ENCODE measurements at places on chromosomes 1 and 21.

- no peak for DNase-seq
Measured at GRCh38 chr1:235557495-235557894, 53.2 kb upstream of the B3GALNT2 start.

DNA sequence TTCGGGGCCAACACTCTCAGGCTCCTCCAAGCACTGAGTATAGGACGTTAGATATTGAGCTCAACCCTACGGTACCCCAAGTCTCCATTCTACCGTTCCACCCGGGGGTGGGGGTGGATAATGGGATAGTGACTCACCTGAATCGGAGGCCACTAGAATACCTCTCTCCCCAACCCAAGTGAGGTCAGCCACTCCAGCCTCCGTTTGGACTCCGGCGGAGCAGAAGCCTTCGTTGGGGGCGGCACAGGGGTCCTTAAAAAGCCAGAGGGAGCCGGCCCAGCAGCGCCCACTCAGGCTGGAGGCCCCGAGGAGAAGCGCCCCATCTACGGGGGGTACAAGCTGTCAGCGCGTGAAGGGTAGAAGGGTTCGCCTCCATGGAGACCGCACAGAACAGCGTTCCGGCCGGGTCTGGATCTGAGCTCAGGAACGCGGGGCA is 556 bp downstream of the WDR77 start:
- DNase-seq: no peak

DNA sequence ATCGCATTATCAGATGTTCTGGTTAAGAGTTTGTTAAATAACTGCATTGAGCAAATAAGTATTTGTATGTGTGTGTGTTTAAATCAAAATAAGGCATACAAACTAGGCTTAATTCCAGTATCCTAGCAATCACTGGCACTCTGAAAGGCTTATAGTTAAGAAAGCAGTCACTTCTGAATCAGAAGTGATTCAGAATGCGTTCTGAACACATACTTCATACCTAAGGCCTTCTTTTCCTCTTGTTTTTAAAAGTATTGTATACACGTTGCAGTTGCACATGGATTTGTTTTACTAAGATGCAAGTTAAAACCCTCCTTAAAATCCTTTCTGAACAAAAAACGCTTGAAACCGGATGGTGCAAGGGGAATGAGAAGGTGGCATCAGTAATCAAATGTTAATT is 238.4 kb upstream of the DMRTA2 start:
- no peak for DNase-seq

GRCh38 chr1:14539953-14540563 is 58.4 kb upstream of the KAZN start:
- no peak for DNase-seq

DNA sequence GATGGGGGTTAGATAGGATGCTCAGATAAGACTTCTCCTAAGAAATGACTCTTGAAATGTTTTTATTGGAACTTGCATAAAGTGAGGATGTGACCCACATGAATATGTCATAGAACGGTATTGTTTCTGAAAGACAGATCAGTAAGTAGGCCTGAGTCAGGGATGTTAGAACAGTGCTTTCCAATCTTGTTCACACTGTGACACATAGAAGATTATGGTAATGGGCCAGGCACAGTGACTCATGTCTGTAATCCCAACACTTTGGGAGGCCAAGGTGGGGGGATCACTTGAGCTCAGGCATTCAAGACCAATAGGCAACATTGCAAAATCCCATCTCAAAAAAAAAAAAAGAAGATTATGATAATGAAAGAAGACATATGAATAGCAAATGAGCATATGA is 32.9 kb downstream of the FMO4 start:
- no peak for DNase-seq

DNA sequence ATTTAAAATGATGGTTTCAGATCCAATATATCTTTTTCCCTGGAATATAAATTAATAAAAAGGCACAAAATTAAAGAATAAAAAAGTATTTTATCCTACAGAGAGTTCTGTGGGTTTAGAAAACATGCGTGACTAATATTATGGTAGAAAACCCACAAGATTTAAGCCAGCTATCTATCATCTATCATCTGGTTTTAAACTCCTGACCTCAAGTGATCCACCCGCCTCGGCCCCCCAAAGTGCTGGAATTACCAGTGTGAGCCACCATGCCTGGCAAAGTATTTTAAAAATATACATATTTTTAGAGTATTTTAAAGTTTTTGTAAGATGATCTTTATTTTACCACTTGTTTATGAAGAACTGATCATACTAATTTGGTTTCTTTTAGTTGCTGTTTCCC is 79.5 kb downstream of the NRIP1 start:
- no peak for DNase-seq

DNA sequence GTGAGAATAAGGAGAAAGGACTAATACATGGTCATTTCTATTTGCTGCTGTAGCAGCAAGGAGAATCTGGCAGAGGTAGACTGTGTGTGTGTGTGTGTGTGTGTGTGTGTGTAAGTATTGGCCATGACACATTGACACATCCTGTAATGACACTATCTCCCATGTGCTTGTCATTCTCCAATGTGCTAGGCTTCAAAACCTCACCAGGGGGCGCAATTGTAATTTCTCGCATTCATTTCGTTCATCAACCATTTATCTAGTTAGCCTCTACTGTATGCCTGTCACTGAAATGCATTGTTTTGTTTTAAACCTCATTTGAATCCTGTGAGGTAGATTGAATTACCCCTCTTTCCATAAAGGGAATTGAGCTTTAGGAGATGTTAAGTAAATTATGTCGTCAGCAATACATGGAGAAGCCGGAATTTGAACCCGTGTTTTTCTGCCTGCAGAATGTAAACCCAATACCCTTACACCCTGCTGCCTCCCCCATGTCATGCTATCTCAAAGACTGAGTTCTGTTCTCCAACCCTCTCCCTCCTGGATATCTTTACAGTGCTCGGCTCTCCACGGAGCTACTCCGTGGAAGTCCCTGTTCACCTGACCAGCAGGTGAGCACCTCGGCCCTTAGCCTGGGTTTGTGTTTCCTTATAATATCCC is 100.8 kb downstream of the UCK2 start:
- DNase-seq: peak; percentile 19

GRCh38 chr21:34035619-34036354 is 37.6 kb upstream of the MRPS6 start:
- DNase-seq: no peak

- no peak for DNase-seq
Measured at GRCh38 chr1:47224676-47225399, 7.2 kb downstream of the TAL1 start.

GRCh38 chr1:28983509-28984310 is 69.3 kb downstream of the EPB41 start:
- no peak for DNase-seq

GRCh38 chr1:65512383-65512782 is 91.9 kb downstream of the LEPR start:
- no peak for DNase-seq

DNA sequence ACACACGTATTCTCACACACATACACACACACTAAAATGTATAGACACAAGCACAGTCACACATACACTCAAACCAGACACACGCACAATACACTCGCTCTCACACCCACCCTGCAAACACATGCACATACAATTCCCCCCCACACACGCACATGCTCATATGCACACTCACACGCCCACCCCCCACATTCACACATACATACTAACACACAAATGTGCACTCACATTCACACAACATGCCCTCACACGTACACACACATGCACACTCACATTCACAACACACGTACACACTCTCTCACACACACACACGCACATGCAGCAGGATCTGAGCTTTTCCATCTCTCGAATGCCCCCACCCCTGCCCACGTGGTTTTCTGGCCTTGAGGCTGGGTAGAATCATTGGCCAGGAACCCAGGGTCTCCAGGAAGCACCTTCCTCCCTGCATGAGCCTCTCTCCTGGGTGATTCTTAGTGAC is 589.7 kb downstream of the PTPRU start:
- DNase-seq: no peak

DNA sequence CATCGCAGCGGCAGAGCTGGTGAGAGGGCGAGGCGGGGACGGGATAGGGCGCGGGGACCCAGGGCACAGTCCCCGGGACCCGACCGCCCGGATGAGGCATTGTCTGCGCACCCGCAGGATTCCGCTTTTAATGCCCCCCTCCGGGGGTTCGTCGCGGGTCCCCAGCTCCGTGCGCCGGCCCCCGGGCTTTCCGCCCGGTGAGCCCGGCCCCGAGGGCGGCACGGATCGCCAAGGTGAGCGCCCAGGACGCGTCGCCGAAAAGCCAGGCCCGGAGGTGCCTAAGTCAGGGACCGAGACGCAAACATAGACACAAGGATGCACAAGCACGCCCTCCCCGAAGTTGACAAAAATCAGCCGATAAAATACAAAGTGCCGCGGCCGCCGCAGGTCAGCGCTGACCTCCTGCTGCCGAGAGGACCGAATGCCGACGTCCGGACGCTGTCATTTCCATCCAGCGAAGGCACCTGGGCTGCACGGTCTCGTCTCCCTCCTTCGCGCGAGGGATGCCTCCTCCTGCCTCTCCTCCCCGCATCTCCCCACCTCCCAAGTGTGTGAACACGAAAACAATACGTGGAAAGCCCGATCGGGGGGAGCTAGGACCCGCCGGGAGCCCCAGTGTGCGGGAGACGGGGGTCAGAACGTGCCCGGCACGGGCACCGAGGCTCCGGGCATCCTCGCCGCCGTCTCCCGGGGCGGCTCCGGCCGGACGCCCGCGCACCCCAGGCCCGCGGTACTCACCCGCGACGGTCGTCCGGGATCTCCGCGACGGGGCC is 101.1 kb upstream of the SOD1 start:
- no peak for DNase-seq

DNA sequence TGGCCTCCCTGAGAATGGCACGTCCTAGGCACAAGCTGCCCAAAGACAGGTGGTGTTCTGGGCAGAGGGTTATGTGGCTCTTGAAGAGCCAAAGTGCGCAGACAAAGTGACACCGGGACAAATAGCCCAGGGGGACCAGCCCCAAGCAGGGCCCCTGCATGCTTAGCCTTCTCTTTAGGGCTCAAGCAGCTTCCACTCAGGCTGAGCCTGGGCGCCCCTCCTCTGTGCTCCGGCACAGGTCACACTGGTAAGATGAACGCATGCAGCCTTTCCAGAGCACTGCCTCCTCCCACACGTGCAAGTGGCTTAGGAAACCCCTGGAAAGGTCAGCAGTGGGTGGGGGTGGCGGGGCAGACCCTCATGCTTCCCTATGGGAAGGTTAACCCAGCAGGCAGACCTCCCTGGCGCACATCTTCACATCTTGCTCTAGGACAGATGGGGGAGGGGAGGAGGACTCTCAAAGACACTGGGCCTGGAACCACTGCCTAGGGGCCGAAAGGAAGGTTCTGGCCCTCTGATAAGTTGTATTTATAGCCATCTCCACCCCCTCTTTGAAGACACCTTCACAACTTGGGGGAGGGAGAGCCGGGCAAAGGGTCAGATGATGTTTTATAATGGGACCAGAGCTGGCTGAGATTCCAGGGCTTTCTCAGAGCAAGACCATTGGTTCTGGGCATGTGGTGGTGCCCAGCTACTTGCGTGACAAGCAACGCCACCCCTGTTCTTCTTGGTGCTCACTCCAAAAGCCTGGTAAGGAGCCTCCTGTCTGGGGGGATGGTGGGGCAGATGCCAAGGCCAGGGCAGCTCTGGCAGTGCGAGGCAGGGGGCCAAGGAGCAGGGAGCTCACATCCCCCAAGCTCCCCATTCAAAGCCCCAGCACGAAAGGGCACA is 5.5 kb downstream of the KLHL21 start:
- DNase-seq: no peak

- no peak for DNase-seq
Measured at GRCh38 chr1:193727850-193728249, 541.4 kb upstream of the B3GALT2 start.

DNA sequence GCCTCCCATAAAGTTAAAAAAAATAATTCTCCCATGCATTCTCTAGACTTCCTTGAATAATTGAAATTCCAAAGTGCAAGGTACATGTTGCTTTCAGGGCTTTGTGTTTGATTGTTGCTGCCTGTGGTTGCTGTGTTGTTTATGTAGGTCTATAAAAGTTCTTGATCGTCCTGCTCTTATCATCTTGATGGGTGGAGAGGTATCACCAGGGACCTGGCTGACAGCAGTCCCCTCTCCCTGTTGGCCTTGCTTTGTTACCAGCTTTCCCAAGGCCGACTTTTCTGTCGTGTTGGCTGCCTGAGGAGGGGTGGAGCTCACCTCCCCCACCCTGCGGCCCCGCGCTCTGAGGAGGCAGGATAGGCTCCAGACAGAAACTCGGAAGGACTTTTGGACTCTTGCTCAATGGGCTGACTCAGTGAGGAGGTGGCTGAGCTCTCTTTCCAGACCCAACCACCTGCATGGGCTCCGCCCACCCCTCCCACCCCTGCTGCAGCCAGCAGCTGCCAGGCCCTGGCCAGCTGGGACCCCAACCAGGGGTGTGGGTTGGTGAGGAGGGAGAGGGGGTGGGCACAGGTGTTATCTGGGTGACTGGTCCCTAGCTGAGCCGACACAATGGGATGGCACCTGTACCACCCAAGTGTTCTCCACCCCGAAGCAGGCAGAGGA is 2.0 kb downstream of the INAVA start:
- no peak for DNase-seq

DNA sequence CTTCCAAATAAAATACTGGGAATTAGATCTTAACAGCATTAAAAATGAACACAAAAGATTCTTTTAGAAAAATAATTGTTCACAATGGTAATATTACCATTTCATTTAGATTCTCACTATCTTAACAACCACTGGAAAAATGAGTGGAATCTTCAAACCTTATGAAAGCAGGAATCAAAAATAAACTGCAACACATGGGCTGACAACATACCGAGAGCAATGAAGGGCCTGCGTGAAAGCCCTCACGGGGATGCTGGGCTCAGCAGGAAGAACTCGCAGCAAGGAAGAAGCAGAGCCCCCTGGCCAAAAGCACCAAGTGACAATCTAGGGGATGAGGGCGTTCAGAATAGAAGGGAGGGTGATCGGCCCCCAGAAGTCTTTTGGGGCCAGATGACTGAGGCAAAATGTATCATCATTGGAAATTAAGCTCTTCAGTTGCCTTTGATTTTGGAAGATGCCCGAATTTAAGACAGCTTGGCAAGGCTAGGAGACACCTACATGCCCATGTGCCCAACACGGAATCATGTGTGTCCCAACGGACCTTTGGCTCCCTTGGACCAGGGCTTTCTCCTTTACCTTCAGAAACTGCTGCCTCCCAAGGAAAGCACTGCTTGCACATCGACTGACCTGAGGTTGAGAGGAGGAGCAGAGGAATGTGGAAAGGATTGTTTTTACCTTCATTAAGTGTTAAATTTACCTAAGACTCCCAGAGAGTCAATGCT is 103.9 kb downstream of the TGFBR3 start:
- no peak for DNase-seq

GRCh38 chr1:185681034-185681633 is 53.1 kb upstream of the HMCN1 start:
- peak; percentile 6 for DNase-seq

DNA sequence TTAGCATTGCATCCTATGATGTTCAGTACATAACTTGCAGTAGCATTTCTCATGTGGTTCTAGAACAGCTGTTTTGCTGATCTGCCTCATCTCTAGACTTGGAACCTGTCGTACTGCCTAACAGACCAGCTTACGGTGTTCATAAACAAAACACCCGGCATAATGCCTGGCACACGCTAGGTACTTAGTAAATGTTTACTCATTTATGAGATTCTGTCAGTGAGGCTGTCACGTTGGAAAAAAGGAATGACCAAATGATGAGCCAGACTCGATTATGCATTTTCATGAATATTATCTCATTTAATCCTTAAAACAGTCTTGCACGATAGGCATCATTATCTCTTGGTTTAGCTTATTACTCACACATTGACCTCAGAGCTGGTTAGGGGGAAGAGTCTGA is 46.4 kb downstream of the CACHD1 start:
- no peak for DNase-seq

GRCh38 chr1:42422737-42423136 is 33.1 kb downstream of the ZMYND12 start:
- no peak for DNase-seq

Measured in GDM1 (cell line).